ENCODE measurements at places on chromosomes 3 and 15.

DNA sequence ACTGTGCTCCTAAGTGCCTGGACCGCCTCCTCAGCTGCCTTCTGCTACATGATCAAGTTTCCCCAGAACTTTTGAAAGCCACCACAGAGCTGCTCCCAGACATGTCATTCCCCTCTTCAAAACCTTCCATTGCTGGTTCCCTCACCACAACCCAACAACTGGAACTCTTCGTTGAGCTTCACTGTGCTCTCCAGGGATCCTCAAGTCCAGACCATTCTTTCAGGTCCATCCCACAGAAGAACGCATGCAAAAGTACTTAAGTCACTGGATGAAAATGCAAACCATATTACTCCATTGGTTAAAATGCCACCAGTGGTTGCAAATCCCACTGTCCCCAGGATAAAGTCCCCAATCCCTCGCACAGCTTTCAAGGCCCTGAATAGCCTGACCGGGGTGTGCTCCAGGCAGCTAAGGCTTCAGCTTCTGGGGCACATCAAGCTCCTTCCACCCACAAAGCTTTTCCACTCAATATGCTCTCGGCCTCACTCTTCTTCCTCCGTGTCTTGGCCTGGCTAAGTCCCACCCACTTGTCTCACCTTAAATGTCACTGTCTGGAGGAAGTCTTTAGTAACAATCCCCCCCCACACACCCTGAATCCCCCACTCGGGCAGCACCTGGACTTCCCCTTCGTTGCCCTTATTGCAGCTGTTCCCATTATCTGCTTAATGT, 84.8 kb downstream of the XXYLT1 start:
- DNase-seq = no peak

DNA sequence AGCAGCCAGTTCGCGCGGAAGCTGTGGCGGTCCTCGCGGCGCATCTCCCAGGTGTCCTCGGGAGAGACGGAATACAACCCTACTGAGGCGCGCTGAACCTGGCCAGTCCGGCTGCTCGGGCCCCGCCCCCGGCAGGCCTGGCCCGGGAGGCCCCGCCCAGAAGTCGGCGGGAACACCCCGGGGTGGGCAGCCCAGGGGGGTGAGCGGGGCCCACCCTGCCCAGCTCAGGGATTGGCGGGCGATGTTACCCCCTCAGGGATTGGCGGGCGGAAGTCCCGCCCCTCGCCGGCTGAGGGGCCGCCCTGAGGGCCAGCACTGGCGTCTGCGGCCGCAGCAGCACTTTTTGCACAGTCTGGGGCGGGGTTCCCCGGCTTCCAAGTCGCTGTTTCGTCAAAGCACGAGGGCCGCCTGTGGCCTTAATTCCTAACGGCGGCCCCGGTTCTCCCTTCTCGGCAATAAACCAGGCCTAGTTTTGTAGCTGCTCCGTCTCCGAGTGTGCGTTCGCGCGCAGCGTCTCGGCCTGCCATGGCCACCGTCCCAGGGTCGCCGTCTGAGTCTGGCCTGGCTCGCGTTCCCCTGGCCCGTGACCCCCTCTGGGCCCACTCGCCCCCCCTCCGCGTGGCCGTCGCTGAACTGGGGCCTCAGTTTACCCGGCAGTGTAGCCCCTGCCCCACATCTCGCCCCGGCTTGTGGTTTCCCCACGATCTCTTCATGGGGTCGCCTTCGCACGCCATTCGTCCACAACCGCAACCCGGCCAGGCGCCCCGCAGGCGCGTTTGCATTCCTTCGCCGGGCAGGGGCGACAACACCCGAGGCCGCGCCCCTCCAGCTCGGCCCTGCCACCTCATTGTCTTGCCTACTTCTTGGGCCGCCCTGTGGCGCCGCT, 30.0 kb downstream of the NBEAL2 start:
- no peak for DNase-seq

- DNase-seq = peak; percentile 79
Observed at GRCh38 chr3:16423947-16424673, 89.4 kb downstream of the RFTN1 start.

DNA sequence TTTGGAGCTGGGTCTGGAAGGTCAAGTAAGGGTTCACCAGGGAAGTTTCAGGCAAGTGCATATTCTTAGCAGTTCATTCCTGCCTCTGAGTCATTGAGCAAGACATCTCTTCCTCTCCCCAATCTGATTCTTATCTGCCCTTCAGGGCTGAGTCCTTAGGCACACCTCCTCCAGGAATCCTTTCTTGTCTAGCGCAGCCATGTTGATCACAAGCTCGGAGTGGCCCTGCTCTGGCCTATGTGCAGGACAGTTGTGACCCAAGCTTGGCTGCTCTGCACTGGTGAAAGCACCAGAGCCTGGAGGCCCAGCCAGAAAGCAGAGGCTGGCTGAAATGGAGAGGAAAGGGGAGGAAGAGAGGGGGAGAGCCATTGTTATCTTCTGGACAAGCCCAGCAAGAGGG, 30.9 kb upstream of the MRPS22 start:
- no peak for DNase-seq

DNA sequence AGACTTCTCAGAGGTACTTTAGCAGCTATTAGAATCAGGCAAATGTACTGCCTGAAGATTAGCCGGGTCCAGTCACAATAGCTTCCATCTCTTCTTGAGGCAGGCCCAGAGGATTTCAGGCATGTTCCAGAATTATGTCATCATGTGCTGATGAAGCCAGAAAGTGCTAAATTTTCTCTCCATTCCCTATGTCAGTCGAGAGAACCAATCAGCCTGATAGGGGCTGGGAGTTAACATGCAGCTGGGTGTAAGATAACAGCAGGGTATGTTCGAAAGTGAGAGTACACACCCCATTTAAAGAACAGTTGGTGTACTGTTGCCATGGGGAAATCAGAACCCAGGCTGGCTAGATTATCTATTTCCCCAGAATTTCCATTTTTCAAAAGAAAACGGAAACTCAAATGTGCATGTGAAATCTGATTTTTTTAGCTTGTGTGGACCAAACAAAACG, 48.7 kb downstream of the MYH15 start:
- DNase-seq = no peak

DNA sequence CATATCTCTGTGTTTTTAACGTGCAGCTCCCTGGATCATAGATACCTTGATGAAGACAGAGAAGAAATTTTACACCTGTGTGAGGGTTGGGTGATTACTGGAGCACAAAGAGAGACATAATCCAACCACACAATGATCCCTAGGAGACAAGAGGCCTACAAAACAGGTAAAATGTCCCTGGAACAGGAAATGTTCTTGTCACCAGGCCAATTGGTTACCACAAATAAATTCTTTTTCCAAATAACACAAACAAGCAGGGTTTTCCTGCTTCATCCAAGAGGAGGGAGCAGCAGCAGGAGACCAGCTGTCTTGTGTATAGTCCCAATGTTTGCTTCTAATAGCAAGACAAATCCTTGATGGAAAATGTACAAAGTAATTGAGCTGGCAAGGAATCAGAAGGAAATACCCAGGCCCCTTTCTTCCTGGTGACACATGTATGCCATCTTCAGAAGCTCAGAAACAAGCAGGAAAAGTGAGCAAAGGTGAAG, 1.4 kb downstream of the MGLL start:
- DNase-seq = no peak

- DNase-seq = no peak
Observed at GRCh38 chr3:133113526-133113925, 75.3 kb downstream of the TMEM108 start.

- DNase-seq = no peak
Observed at GRCh38 chr3:154235330-154235729, 89.0 kb downstream of the DHX36 start.

GRCh38 chr3:40800343-40800742, 275.6 kb downstream of the ZNF621 start:
- no peak for DNase-seq

DNA sequence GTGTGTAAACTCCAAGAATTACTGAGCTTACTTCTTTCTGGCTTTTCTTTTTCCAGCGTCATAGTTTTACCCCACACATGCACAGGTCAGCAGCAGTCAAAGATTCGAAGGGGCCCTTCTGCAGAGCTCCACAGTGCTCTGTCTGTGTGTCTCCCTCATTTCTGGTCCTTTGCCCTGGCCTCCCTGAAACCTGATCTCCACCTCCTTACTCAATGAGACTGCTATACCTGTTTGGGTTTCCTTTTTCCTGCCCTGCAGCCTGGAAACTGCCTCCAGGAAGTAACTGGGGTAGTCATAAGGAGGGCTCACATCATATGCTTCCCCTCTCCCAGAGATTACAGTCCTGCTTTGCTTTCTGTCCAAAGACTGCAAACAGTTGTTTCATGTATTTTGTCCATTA, 82.8 kb upstream of the TNIK start:
- no peak for DNase-seq

GRCh38 chr15:63372018-63372705, 9.5 kb downstream of the CA12 start:
- DNase-seq = no peak

DNA sequence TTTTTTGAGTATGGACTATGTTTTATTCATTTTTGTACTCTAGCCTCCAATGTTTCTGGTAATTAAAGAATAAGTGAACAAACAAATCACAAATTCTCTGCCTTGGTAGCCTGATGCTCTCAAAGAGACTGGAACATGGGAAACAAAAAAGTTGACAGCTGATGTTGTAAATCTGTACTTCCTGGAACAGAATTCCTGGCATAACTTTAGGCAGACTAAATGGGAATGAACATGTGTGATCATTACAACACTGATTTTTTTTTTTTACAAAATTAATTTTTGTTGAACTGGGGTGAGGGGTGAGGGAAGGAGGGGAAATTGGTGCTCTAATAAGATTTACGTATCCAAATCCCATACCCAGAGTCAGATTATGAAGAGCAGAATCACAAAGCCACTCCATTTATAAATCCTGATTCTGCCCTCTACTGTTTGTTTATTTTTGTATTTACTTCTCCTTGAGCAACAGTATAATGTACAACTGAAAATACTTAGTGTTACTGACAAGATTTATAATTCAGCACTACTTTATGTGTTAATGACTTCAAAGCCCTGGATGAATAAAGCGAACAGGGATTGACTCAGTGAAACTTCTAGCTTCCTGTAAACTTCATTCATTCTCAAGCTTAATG, 165.0 kb downstream of the FRMD5 start:
- no peak for DNase-seq

DNA sequence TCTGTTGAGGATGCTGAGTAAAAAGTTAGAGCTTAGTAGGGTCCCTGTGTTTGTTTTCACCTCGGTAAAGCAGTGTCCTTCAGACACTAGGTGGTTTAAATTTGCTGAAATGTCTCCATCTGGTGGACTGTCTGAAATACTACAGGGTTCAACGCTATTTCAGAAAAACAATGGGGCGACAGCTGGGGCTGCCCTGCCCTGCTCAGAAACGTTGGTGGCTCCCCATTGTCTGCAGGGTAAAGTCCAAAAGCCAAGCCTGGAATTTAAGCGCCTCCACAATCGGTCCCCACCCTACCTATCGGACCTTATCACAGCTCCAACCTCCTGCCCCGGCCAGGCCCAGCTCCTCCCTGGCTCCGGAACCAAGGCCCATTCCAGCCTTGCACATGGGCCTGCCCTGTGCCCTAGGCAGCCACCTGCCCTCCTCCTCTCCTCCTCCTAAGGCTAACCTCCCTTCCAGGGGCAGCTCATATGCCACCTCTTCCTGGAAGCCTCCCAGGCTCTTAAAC, 4.3 kb upstream of the TSEN2 start:
- DNase-seq = peak; percentile 80

DNA sequence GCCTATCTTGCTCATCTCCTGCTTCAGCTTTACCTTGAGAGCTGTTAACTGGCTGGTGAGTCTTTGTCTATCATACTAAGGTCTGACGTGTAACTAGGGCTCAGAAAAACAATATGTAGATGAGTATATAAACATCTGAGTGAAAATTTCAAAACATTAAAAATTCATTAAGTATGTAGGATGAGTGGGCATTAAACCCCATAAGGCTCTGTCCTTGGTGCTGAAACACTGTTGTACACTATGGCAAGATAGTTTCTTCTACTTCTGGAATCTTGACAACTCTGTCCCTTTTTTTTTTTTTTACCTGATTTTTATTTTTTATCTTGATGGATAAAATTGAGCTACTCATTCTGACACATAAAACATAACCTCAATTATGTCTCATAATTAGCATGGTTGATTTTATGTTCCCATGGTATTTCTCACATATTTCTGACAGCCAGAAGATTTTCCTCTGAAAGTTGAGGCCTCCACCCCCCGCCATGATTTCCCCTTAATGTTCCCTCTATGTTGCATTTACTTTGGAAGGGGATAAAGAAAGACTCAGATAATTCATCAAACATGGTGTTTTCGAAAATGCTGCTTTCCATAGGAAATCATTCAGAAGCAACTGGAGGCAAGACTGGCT, 54.3 kb downstream of the DGKG start:
- peak; percentile 79 for DNase-seq

DNA sequence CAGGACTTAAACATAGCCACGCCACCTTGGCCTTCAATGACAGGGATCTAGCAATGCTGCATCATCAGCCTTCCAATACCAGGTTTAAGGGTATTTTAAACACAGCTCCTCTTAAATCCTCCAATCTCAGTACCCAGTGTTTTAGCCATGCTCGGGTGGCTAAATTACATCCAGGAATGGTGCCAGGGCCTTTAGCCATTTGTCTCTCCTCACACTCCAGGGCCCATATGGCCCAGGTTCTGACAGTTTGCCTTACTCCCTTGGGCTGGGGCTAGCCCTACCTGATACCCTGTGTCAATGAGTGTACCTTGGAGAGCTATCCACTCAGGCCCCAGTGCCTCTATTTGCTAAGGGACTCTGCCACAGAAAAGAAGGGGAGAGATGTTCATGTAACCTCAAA, 29.4 kb downstream of the ZNF589 start:
- no peak for DNase-seq

- no peak for DNase-seq
Observed at GRCh38 chr3:183533412-183534132, 21.9 kb downstream of the KLHL6 start.

DNA sequence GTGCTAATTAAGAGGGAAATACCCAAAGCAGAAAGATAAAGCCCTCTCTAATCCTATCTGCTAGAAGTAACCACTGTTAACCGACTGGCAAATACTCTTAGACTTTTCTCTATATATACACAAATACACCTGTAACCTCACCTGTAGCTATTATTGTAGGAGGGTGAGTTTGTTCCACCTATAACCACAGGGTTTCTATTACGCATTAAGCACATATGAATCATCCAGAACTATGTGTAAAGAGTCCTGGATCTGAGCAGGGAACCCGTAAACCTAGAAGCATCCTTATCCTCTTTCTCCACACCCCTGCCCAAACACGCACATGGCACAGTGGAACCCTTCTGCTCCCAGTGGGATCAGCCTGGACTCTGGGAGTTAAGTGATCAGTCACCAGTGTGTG, 172.8 kb upstream of the C2CD4B start:
- DNase-seq = no peak

GRCh38 chr3:175552929-175553328, 693.8 kb downstream of the NAALADL2 start:
- no peak for DNase-seq

- DNase-seq = no peak
Observed at GRCh38 chr15:98548139-98548971, 100.0 kb upstream of the IGF1R start.

GRCh38 chr15:94877833-94878232, 646.5 kb downstream of the MCTP2 start:
- no peak for DNase-seq

GRCh38 chr3:187684880-187685279, 14.7 kb upstream of the SST start:
- DNase-seq = no peak
